ENCODE measurements at places on chromosomes 6 and 20. TPM values are rescaled to one million over a fixed set of nuclear protein-coding genes. Genes with fewer than 3 reads are reported as not detected.

C6orf15 gene
- not detected for polyA plus RNA-seq

SYNJ2 gene
- 8.5 TPM for polyA plus RNA-seq

CLVS2 gene
- polyA plus RNA-seq = 0.57 TPM

NRN1 gene
- not detected for polyA plus RNA-seq

ZHX3 gene
- 8.9 TPM for polyA plus RNA-seq

SEL1L2 gene
- polyA plus RNA-seq = not detected

C6orf52 gene
- polyA plus RNA-seq = 2.6 TPM

GRCh38 chr6:15534974-15535373, 127.9 kb downstream of the DTNBP1 start:
- DNase-seq = no peak

GRCh38 chr20:61146023-61146422, 106.0 kb upstream of the CDH4 start:
- no peak for DNase-seq

- DNase-seq = no peak
These were observed 39.6 kb downstream of the DUSP22 start for GRCh38 chr6:331622-332521.

DNA sequence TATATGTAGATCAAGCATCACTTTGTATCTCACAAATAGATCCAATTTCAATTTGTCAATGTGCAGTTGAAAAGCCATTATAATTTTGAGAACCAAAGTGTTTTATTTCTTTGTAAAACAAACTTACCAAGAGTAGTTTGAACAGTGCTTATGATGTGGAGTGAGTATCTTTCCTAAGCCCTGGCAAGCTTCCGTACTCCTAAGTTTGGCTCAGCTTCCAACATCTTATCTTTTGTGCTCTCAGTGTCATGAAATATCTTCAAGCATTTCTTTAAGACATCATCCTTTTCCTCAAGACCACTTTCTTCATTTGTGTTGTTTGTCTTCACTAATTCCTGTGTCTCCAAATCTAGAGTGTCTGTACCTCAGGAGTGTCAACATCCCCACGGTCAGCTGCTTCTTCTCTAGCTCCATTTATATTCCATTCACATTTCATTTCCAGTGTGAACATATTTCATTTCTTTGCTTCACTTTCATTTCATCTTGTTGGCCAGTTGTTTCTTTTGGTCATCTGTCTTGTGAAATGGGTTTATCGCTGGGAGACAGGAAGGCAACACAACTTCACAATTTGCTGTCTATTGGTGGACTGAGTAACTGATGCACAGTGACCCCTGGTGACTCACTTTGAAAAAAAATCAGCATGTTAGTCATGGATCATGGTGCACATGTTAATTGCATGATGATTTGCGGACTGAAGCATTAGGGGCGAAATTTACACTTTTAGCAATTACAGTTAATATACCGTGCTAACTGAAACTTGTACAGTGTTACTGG, 36.9 kb downstream of the SLC24A3 start:
- no peak for DNase-seq

- peak; percentile 4 for DNase-seq
These were observed 277.0 kb downstream of the CDKAL1 start for GRCh38 chr6:20811109-20811761.

DNA sequence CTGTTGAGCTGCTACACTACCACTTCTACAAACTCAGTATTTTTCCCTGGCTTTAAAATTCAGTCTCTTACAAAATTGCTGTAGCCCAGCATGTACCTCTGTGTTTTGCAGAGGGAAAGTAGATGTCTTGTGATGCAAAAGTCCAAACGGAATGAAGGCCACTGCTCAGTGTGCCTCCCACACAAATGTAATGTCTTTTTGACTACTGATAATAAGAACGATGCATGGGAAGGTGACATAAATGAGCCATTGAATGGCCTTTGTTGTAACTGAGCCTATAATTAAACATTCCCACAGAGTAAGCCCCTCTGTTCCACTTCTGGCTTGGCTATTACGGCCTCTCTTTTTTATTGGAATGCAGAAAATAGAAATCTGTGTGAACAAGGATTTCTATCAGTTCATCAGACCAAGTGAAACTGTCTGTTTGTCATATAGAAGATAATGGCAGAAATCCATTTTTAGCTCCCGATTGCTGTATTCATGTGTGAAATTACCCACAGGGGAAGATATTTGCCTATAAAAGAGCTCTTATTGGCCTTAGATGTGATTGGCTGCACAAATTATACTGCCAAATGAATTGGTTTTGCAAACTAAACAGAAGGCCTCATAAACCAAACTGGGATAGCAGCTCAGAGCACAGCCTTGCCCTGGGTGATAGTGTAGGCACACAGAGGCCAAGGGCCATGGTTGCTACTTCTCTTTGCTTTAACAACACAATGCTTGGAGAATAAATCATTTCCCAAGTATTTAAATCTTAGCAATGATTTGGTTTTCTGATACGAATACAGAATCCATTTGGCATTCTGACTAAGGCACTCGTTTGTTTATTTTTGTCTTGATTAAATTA, 241.5 kb upstream of the PLN start:
- DNase-seq = no peak

- no peak for DNase-seq
These were observed 23.5 kb upstream of the MPC1 start for GRCh38 chr6:166406197-166406596.

- no peak for DNase-seq
These were observed 632.0 kb downstream of the HTR1B start for GRCh38 chr6:76831299-76831698.

GRCh38 chr6:127635091-127635490, 58.1 kb downstream of the C6orf58 start:
- DNase-seq = no peak

DNA sequence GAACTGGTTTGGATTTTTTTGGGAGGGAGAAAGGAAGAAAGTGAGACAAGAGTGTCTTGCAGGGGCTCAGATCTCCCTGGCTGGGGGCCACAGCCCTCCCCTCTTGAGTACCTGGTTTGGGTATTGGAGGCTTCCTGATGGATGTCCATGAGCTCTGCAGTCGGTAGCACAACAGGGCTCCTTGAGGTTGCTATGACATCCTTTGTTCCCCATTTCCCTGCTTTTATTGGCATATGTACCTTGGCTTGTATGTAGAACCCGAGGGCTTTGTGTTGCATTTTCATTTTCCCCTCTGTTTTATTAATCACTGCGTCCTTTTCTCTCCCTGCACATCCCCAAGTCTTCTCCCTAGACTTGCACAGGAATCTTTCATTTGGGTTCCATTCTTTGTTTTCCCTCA, 355.5 kb upstream of the TSHZ2 start:
- no peak for DNase-seq

GRCh38 chr6:38827024-38827423, 111.9 kb downstream of the DNAH8 start:
- DNase-seq = no peak

- DNase-seq = no peak
These were observed 116.8 kb upstream of the ARID1B start for GRCh38 chr6:156660389-156660788.

- no peak for DNase-seq
These were observed 168.0 kb downstream of the HDGFL1 start for GRCh38 chr6:22737331-22737730.

GRCh38 chr20:25313593-25313992, 65.7 kb downstream of the PYGB start:
- DNase-seq = no peak

DNA sequence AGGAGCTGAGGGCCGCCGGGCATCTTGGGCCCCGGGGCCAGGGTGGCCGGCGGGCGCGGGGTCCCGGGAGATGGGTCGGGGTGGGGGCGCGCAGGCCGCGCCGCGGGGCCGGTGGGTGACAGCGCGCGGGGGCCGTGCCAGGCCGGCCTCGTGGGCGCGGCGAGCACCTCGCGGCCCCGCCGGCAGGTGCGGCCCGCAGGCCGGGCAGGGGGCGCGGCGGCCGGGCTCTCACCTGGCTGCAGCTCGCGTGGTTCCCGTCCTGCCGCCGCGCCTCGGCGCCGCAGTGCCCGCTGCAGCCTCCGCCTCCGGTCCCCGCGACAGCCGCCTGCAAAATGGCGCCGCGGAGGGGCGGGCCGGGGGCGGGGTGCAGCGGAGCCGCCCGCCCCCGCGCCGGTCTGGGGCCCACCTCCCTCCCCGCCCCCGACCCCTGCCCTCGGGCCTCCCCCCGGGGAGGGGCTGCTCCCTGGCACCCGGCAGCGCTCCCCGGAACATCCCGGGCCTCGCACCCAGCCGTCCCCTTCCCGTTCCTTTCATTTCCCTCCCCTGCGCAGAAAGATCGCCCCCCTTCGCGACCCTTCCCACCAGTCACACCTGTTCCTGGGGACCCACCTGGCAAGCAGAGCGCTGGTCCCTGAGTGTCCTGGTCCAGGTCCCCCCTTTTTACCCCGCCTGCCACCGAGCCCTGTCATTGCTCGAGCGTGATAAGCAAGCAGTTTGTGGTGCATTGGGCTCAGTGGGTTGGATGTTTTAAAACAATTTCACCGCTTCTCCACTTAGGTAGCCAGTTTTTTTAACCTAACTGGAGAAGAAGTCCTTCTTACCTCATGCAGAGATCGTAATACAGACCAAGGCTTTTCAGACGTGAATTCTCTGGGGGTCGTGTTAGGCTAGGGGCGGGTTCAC, at the start of gene SLC23A2:
SLC23A2 (minus strand) TSS at position 337 of the 903 bp plus-strand sequence. CDS start 68,948 bp downstream, outside the sequence.
- DNase-seq = peak; percentile 19

GRCh38 chr6:160167604-160168399, 46.2 kb downstream of the SLC22A1 start:
- no peak for DNase-seq

DNA sequence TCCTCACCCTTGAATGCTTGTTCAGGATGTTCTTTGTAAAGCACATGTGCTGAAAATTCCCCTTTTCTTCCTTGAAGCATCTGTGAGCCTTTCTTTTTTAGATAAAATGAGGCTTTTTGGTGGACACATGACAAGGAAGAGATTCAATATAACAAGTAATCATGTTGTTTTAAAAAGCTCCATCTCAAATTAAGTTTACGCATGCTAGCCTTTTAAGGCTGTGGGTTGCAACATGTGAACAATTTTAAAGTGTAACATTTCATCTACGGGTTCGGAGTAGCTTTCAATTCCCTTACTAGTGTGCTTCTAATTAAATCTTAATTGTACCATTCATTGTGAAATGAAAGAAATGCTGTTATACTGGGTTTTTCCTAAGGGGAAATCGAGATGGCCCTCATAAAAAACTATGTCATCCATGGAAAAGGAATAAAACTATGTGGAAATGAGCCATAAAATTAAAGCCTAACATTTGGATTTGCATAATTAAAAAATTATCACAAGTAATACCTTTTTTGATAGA, 19.3 kb upstream of the OSTM1 start:
- no peak for DNase-seq

DNA sequence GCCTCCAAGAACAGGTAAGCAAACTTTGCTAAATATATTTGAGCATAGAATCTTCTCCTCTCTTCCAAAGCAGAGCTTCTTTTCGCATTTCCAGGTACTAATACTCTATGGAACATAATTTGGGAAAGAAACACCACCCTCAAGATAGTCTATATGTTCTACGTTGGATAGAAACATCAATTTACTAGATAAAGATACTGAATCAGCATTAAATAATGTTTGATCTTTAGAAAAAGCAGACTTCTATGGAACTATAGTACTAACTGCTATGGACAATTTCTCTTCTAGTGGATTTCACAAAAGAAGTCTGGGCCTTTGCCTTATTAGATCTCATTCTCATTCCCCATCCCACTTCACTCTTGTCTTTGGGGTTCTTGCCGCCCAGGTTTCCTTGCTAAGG, 103.0 kb downstream of the CDK19 start:
- DNase-seq = no peak

DNA sequence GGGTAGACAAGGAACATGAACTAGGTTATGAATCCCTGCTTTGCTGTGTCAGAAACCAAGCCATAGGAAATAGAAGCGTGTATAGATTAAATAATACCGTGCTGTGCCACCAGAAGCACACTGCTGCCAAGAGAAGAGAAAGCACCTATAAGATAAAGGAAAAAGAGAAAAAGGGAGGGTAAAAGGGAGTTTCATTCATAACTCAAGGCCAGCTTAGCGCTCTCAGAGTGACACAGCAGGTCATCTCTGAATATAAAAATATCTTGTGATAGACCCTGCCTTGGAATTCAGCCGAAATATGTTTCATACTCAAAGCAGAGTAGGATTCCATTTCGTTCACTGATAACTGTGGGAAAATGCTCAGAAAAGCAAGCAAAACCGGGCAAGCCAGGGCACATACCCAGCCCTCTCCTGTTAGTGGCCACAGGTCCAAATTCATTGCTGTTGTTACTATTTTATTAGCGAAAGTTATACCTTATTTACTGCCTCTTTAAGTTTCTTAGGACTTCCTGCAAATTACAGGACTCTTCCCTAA, 8.7 kb downstream of the JAG1 start:
- DNase-seq = no peak

GRCh38 chr6:56528412-56528841, 114.3 kb downstream of the DST start:
- DNase-seq = no peak

GRCh38 chr6:89769572-89769971, 50.0 kb downstream of the MDN1 start:
- no peak for DNase-seq

- DNase-seq = no peak
These were observed 50.2 kb downstream of the ARID1B start for GRCh38 chr6:156827382-156827781.

- no peak for DNase-seq
These were observed 13.4 kb upstream of the MAPRE1 start for GRCh38 chr20:32806356-32806755.

DNA sequence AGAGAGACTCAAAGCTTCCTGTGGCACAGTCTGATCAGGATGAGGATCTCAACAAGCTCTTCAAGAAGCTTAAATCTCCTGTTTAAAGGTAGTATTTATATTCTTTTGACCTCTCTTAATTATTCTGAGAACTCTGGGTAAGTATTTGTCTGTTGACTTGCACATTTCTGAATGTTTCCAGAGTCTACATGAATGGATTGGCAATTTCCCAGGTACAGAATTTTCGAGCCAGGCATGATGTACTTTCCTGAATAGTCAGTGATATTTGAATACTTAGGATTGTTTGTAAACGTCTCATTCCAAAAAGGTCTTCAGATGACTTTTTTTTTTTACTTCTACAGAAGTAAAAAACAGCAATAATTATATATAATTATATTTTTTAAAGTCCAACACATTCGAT, 293.4 kb downstream of the TBC1D32 start:
- DNase-seq = peak; percentile 40

GRCh38 chr6:121839896-121840295, 404.4 kb downstream of the GJA1 start:
- DNase-seq = no peak

DNA sequence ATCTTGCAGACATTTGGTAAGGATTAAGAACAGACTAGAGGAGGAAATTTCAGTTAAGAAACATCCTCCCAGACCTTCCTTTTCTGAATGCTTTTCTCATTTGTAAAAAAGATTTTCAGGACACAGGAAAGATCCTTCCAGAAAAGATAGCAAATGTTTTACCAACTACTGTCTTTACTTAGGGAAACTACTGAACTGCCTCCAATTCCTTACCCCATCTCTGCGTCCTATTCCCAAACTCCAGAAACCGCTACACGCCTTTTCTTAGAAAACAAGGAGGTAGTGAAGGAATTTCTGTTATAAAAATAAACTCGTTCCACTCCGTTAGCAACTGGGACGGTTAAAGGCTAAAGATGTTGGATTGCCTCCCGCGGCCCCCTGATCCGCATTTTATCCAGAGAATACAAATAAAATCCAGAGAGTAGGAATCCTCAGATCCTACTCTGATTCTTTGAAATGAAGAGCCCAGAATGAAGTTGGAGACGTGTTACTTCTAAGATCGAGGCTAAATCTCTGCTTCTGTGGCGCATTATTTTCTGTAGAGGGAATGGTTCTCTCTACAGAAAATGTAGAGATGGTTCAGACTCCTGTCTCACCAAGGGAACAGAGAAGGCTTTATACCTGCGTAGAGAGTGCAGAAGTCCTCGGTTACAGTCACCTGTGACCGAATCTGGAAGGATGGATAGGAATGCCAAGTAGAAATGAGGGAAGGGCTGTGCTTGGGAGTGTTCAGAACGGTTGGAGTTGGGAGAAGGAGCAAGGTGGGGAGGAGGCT, 133.0 kb downstream of the GPX5 start:
- DNase-seq = no peak
